ENCODE measurements at places on chromosomes 1 and 21.

DNA sequence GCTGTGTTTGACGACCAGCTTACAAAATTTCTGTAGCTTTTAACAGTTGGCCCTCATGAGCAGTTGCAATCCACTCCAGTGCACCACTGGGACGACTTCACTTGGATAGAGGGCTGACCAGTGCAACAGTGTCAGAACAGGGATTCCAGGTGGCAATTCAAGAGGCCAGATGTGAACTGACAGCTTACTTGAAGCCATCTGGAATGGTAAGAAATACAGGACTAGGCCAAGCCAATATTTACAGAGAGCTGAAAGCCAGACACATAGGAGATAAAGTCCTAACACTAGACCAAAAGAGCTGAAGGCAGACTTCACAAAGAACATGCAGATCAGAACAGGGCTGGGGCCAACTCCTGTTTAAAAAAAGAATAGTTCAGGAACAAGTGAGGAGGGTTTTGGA is 93.5 kb upstream of the NFIA start:
- DNase-seq = no peak

- DNase-seq = no peak
These were observed 14.0 kb upstream of the AIM2 start for GRCh38 chr1:159090286-159091179.

DNA sequence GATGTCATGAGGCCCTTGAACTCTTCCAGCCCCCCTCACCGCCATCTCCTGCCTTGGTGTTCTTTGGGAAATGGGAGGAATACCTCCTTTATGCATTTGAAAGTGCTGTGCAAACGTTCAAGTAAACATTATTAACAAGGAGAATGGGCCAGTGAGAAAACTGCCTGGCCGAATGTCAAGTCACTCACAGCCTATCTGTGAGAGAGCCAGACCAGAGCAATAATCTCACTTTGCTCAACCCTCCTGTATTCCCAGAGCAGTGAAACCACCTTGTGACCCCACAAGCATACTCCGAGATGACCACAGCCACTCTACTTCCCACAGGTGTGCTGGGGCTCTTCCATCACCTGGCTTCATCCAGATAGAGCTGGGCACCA is 5.2 kb downstream of the TAL1 start:
- no peak for DNase-seq

- DNase-seq = no peak
These were observed 218.8 kb downstream of the NTNG1 start for GRCh38 chr1:107359472-107360241.

DNA sequence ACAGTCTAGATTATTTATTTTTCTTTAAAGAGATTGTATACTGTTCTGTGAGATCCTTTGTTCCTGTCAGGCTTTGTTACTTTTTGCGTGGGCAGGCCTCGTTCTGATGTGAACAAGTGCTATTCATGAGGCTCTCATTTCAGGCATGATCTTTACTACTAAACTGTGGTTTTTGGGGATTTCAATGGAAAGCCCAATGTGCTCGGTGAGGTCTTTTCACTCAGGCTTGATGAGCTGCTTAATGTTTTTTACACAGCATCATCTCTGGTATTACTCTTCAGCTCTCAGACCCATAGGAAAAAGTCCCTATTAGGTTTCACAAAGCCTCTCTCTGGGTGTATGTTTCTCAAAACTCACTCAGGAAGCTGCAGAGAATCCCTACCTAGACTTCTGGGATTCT is 419.4 kb downstream of the GPATCH2 start:
- no peak for DNase-seq

- no peak for DNase-seq
These were observed 993 bp upstream of the DSCAM start for GRCh38 chr21:40847951-40848350.

DNA sequence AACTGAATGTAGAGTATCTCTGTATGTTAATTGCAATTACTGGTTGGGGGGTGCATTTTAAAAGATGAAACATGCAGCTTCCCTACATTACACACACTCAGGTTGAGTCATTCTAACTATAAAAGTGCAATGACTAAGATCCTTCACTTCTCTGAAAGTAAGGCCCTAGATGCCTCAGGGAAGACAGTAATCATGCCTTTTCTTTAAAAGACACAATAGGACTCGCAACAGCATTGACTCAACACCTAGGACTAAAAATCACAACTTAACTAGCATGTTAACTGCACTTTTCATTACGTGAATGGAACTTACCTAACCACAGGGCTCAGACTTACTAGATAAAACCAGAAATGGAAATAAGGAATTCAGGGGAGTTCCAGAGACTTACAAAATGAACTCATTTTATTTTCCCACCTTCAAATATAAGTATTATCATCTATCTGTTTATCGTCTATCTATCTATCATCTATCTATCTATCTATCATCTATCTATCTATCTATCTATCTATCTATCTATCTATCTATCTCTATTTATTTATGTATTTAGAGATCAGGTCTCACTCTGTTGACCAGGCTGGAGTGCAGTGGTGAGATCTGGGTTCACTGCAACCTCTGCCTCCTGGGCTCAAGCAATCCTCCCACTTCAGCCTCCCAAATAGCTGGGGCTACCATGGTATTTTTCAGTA is 47.8 kb downstream of the CHML start:
- no peak for DNase-seq

DNA sequence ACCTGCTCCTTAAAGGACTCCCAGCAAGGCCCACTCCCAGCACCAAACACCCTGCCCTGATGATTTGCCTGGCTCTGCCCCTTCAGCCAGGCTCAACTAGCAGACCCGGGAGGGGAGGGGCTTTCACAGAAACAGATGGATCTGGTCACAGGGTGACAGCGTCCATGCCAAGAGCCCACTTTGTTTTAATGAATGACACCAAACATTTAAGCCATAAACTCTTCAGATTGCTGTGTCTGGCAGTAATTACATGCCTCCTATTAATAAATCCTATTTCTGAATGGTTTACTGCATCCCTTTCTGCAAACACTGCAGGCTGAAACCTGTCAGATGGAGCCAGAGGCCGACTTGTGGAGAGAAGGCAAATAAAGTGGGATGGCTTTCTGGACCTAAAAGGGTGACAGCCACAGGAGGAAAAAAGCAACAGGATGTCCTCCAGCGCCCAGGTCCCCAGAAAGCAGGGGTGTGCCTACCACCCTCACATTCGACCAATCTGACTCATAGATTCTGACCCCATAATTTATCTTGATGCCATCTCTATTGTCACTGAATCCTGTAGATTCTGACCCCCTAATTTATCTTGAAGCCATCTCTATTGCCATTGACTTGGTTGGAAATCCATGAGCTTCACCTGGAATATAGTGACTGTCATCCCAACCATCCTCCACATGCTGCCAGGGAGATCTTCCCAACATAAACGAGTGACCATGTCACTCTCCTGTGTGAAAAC is 200.9 kb downstream of the PLPP3 start:
- no peak for DNase-seq
